ENCODE measurements at places on chromosomes 12 and 14.

DNA sequence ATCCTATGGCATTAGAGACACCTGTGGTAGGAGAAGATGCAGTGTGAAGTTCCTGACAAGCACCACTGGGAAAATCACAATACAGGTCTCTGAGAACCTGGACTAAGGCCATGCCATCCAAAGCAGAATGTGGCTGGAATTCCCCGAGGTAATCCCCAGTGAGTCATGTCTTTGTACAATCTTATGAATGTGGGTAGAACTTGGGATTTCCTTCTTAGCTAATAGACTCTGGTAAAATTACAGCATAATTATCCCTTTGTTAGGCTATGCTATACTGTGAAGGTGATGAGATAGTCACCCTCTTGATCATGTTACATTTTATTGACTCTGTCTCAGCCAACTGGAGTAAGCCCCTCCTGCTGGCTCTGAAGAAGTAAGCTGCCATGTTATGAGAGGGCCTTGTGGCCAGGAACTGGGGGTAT, 224.3 kb upstream of the DCN start:
- no peak for DNase-seq

- no peak for DNase-seq
Observed at GRCh38 chr12:27531896-27532295, 7.9 kb downstream of the PPFIBP1 start.

DNA sequence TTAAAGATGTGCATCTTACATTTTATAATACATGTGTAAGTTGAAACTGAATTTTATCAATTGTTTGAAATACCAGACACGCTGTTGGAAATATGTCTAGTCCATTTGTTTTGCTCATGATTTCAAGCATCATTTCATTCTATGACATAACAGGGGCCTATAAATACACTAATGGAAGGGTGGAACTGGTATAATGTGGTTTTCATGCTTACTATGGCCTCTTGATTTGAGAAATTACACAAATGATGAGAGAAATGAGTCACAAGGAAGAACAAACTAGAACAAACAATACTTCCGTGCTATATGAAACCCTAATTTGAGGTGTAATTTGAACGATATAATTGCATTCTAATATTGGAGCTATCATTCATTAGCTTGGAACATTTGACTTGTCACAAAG, 663.4 kb downstream of the SLC16A7 start:
- DNase-seq: no peak

DNA sequence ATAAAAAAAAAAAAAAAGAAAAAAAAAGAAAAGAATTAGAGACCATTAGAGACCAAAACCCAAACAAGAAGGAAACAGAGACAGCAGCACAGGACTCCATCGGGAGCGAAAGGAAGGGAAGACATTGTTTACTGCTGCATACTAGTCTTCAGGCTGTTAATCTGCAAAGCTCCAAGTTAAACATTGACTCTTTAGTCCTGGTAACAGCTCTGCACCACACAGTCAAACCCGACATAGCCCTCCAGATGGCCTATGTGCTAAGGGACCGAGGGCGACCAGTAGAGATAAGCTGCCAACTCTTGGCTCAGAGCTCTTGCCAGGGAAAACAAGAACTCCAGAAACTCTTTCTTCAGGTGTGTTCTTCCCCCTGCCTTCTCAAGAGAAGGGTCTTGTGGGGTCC, 7.8 kb downstream of the P2RX4 start:
- no peak for DNase-seq

GRCh38 chr14:97978341-97978740, 1181.2 kb downstream of the VRK1 start:
- no peak for DNase-seq

DNA sequence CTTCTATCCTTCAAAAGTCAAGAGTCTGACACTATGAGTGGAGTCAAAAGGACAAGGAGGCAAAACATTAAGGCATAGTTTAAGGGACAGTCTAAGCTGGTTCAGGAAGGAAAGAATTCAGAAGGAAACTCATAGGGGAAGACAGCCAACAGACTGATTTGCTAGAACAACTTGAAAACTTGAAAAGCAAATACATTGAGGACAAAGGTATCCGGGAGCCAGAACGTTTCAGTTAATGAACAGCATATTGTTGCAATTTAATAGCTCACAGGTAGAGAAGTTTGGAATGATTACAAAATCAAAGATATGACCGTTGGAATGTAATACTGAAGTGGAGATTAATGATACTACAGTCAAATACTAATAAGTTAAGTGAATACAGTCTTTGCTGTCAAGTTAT, 312.8 kb upstream of the RPL10L start:
- DNase-seq: no peak

DNA sequence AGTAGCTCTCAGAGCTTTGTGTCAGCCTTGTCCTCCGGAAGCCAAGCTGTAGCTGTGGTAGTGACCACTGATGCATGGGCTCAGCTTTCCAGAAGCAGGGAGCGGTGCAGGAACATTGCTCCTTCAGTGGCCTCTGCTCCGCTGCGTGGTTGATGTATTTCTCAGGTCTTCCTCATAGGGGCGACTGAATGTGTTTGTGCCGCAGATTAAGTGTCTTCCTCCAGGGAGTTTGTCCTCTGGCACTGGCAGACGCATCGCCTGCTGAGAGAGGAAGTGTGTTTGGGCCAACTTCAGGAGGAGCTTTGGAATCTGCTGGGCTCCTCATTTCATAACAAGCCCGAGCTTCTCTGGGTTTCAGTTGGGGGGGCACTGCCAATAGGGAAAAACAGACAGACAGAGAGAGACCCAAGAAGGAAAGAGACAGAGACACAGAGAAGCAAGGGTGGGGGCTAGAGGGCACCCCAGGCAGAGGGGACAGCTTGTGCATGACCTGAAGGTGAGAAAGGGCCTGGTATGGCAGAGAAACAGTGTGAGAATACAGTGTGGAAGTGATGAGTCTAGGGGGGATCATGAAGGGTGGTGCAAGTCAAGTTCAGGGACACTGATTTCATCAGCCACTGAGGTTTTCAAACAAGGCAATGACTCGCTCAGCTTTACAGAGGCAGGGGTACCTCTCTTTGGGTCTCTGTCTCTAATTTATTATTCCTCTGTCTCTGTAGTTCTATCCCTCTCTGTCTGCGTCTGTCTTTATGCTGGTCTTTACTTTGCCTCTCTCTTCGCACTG, 69.4 kb upstream of the PRIMA1 start:
- DNase-seq: no peak

- DNase-seq: no peak
Observed at GRCh38 chr12:46546634-46547273, 174.2 kb upstream of the SLC38A2 start.

DNA sequence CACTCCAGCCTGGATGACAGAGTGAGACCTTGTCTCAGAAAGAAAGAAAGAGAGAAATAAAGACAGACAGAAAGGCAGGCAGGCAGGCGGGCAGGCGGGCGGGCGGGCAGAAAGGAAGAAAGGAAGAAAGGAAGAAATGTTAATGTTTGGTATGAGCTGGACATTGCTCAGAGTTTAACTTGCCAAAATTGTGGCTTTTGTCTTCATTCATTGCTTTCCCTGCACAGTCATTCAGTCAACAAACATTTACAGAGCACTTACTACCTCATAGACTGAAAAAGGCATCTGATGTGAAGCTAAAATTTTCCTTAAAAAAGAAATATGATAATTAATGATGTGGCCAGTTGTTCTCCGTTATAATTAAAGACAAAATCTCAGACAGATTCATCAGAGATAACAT, 247.1 kb downstream of the SPTSSA start:
- DNase-seq: no peak

GRCh38 chr12:101086490-101087135, 123.4 kb downstream of the SLC5A8 start:
- no peak for DNase-seq

DNA sequence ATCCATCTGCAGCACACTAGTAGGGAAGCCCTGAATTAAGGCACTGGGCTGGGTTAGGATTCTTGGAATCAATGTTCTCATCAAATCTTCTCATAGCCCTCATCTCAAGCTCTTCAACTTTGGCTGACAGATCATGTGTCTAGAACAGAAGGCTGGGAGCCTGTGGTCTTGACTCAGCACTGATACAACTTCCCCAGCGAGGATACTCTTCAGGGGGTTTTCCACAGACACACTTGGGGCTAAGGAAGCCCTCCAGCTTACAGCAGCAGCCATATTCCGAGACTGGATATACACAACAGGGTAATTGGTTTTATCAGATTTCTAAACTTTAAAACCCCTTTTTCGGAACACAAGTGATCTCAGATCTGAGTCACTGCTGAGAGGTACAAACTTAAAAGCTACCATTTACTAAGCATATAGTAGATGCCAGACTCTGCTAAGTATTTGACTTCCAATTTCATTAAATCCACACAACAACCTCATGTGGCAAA, 3.5 kb downstream of the FMNL3 start:
- no peak for DNase-seq

GRCh38 chr14:33747749-33748148, 203.1 kb downstream of the EGLN3 start:
- no peak for DNase-seq

GRCh38 chr12:105832806-105833205, 305.9 kb downstream of the NUAK1 start:
- no peak for DNase-seq

DNA sequence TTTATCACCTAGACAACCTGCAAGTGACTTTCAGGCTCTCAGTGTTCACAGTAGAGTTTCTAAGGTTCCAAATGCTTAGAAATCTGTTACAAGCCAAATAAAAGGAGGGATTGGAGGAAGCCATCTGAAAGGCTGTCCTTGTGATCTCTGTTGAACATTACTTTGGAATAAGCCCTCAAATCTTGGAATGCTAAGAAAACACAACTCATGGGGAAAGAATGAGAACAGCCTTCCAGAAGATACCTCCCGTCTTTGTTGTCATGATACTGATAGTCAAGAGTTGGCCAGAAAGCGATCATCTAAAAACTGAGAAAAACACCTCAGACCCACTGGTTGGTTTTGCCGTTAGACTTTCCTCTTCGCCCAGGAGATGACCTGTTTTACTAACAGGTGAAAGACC, 44.4 kb upstream of the KCNK13 start:
- DNase-seq: no peak

DNA sequence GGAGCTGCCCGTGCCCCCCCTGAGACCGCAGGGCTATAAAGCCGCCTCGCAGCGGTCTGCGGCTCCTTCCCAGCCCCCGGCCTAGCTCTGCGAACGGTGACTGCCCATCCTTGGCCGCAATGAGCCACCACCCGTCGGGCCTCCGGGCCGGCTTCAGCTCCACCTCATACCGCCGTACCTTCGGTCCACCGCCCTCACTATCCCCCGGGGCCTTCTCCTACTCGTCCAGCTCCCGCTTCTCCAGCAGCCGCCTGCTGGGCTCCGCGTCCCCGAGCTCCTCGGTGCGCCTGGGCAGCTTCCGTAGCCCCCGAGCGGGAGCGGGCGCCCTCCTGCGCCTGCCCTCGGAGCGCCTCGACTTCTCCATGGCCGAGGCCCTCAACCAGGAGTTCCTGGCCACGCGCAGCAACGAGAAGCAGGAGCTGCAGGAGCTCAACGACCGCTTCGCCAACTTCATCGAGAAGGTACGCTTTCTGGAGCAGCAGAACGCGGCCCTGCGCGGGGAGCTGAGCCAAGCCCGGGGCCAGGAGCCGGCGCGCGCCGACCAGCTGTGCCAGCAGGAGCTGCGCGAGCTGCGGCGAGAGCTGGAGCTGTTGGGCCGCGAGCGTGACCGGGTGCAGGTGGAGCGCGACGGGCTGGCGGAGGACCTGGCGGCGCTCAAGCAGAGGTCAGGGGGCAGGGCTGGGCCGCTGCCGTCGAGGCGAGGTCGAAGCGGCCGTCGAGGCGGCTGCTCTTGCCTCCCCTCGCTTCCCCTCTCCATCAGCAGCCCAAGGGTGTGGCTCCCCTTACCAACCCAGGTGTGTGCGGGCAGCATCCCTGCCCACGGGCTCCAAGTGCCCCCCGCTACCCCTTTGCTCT, at the start of gene PRPH:
TSS of gene PRPH (plus strand) at position 66 of the 855 bp plus-strand sequence. CDS start at position 120, 54 bp downstream.
- no peak for DNase-seq

DNA sequence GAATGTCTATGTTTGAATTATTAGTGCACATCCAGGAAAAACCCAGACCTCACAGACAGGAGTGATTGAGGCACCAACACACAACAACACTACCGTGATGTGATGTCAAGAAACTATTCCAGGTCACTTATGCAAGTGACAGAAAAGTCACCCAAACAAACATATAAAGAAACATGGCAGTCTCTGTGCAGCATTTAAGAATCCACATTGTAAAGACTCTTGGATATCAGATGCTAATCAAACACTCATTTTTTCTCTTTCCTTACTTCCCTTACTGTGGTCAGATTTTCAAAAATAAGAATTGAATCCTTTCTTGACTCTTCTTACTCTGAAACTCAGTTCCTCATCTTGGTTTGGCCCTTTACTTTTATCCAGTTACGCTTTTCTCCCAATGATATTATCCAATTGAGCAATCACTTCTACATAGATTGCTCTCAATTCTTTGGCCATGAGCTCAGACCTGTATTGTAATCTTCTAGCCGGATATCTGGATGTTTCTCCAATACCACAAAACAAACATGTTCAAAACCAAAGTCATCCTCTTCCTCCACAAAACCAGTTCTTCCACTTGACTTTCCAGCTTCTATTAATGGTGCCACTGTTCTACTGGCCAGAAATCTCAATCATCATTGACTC, 115.4 kb downstream of the DUSP6 start:
- no peak for DNase-seq

- no peak for DNase-seq
Observed at GRCh38 chr14:26261368-26262122, 336.3 kb downstream of the NOVA1 start.

- DNase-seq: no peak
Observed at GRCh38 chr12:28563286-28563685, 373.0 kb downstream of the CCDC91 start.

DNA sequence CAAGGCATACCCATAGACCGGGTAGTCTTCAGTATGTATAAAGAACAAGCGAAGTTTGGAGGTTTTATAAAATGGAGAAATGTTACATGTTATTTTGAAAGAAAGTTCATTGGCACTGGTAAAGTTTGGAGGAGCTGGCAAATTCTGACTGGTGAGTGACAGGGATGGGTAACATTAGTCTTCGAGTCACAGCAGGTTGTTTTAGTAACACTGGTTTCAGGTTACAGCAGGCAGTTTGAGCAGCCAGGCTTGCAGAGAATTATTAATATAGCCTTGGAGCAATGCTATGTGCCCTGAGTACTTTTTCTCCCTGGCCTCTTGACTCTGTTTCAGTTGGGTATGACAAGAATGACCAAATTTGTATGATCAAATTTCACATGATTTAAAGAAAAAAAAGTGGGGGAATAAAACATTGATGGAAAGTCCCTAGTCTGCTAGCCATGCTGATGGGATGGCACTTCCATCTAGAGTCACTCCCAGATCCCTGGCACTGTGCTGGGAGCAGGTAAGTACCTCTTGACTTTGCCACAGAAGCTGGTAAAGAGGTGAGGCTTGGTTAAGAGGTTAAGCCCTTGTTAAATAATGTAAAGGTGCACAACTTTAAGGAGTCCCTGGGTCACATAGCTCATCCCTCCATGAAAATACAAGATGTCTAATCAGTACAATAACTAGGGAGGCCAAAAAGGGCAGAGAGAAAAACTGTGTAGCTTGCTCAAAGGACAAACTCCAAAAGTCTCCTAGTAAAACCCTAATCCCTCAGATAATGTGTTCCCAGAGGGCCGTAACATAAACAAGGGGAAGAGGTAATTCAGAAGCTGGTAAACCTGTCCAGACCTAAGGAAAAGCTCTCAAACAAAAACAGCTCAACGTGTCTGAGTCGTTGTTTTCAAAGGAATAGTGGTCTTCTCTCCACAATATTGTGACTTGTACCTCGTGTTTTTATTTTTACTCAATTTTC, 12.7 kb upstream of the SVOP start:
- DNase-seq: no peak
